ENCODE measurements at places on chromosomes 13 and 19.
A peak's percentile ranks its signal among the peaks of the same experiment; 100 is the strongest.

- DNase-seq, result peak; percentile 57
Measured at GRCh38 chr13:46496086-46496485, 56.9 kb upstream of the LRCH1 start.

GRCh38 chr13:29520671-29521070 is 74.8 kb downstream of the SLC7A1 start:
- DNase-seq, result no peak

DNA sequence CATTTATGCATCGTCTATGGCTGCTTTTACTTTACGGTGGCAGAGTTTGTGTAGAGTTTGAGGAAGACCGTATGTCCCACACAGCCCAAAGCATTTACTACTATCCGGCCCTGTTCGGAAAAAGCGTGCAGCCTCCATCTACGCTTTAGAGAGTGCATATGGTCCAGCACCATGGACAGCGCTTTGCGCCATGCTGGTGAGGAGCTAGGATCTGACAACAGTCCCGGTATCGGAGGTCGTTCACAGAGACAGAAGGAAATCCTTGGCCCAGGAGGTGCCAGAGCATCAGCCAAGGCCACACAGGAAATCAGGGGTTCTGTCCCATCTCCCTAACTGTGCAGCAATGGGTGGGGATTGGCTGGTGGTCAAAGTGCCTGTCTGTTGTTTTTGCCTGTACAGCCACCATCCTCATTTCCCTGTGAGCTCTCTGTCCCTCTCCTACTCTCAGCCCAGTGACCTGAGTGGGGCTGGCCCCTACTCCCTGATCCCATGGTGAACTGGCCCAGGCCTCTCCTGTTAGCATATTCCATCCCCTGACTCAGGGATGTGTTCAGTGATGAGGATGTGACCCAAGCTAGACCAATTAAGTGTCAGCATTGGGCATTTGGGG is 16.2 kb upstream of the PRODH2 start:
- peak; percentile 28 for DNase-seq

- DNase-seq, result no peak
Measured at GRCh38 chr13:83121896-83122295, 760.4 kb downstream of the SLITRK1 start.

- DNase-seq, result no peak
Measured at GRCh38 chr19:19956434-19957075, 55.8 kb downstream of the ZNF93 start.

GRCh38 chr13:113900646-113901045 is 36.8 kb upstream of the GAS6 start:
- no peak for DNase-seq

- DNase-seq, result no peak
Measured at GRCh38 chr13:79401259-79402070, 4.6 kb downstream of the RBM26 start.

GRCh38 chr13:111278743-111279652 is 41.4 kb upstream of the TEX29 start:
- DNase-seq, result no peak

GRCh38 chr19:11164296-11164695 is 8.7 kb upstream of the SPC24 start:
- peak; percentile 14 for DNase-seq

DNA sequence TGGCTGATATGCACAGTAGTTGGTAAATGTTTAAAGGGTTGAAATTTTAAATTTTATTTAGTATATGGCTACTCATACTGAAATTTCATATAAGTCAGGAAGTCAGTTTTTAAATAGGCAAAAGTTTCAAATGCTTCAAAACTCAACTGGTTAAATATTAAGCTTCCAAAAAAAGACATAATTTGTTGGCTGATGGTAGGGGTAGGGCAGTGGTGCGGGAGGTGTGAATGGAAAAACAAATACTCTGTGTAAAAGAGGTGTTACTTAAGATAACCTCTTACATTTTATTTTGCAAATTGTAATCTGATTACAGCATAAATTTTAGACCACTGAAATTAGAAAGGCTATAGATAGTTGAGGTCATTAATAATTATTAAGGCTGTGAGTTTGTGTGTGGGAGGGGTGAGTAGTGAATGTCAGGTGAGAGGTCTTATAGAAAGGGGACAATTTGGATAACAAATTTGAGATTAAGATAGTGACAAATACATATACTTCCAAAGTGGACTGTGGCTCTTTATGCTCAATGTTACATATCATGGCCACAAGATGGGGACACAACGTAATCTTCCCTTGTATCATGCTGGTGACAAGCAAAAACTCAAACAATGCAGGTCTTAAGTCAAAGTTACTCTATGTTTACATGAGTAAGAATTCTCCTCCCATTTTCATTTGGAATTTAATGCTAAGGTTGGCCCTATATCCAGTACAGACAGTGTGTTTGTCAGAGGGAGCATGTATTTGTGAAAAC is 36.6 kb upstream of the OXGR1 start:
- DNase-seq, result no peak

DNA sequence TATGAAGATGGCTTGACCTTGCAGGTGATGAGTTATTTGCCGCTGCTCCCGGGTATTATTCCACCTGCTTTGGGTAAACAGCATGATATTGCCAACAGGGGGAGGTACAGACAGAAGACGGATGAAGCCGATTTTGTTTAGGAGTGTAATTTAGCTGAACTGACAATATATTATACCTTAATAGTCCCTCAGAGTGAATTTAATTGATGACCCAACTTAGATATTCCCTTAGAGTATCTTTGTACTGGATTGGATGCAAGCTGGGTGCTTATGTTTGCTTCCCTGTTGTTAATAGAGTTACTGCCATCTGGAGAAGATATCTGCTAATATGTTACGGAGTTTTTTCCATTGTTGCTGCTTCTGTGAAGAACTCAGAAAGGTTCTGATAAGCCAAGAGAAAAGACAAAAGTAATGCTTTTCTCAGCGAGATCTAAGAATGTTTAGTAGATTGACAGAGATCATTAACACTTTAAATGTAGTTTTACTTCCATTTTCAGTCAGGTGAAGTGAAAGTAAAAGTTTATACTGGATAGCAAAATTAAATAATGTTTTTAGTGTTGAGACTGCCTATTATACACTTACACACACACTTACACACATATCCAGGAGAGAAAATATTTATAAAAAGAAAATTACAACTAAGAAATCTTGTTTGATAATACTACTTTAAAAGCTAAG is 2220.8 kb upstream of the PCDH20 start:
- DNase-seq, result no peak

- peak; percentile 50 for DNase-seq
Measured at GRCh38 chr13:80339912-80340650, 845 bp downstream of the SPRY2 start.

Measured in cerebellar cortex (tissue), 1 donor.